HAP-1 (cell line): ENCODE measurements at places on chromosomes 3 and 15.

GRCh38 chr15:84657748-84658079 is 285 bp downstream of the NMB start:
- DNase-seq: no peak

DNA sequence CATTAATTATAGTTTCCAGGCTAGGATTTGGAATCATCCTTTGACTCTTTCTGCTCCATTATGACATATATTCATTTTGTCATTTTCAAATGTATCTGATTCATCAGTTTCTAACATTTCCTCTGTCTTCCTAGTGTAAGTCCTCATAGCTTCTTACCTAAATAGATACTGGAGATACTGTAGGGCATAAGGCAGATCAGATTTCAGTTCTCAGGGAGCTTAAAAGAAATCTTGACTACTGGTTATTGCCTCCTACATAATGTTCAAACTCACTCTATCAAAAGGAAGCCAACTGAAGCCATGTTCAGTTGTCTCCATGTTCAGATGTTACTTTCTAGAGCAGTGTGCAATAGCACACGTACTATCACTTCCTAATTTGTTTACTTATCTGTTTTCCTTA is 29.6 kb upstream of the CTDSPL2 start:
- DNase-seq: no peak

DNA sequence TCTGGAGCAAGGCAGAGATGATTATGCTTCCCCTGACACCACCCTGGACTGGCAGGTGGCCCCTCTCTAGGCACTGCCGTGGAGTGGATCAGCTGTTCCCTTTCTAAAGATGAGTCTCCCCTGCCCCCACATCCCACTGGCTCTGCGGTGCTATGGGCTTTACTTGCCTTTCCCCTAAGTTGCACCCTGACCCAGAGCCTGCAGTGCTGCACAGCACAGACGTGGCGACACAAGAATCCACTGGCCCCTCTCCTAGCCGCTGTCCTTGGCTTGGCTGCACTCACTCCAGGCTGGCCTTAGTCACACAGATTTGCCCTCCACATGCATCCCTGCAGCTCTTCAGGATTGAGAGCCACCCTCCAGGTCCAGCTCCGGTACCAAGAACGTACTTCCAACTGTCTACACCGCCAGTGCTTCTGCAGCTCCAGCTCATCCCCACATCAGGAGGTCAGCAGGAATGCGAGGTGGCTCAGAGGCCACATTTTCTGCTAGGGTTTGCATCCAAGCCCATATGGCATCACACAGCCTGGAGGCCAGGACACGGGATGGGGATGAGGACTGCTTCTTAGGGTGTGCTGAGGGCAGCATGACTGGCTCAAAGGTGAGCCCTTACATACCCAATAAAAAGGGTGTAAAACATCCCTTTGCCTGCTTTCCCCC is 82.4 kb upstream of the RASGRF1 start:
- no peak for DNase-seq

- peak; percentile 45 for DNase-seq
Measured at GRCh38 chr3:87727783-87728182, 331.0 kb downstream of the CGGBP1 start.

DNA sequence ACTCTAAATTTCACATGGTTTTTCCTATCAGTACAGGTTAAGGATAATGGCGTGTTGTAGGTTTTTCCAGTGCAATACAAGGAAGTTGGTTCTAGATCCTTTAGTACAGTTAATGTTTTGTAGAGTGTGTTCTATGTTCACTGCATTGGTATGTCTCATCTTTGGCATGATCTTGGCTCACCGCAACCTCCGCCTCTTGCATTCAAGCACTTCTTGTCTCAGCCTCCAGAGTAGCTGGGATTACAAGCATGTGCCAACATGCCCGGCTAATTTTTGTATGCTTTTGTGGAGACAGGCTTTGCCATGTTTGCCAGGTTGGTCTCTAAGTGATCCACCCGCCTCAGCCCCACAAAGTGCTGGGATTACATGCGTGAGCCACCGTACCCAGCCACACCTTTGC is 30.4 kb downstream of the SNRPN start:
- no peak for DNase-seq

- DNase-seq: no peak
Measured at GRCh38 chr3:72137865-72138861, 353.2 kb upstream of the PROK2 start.

DNA sequence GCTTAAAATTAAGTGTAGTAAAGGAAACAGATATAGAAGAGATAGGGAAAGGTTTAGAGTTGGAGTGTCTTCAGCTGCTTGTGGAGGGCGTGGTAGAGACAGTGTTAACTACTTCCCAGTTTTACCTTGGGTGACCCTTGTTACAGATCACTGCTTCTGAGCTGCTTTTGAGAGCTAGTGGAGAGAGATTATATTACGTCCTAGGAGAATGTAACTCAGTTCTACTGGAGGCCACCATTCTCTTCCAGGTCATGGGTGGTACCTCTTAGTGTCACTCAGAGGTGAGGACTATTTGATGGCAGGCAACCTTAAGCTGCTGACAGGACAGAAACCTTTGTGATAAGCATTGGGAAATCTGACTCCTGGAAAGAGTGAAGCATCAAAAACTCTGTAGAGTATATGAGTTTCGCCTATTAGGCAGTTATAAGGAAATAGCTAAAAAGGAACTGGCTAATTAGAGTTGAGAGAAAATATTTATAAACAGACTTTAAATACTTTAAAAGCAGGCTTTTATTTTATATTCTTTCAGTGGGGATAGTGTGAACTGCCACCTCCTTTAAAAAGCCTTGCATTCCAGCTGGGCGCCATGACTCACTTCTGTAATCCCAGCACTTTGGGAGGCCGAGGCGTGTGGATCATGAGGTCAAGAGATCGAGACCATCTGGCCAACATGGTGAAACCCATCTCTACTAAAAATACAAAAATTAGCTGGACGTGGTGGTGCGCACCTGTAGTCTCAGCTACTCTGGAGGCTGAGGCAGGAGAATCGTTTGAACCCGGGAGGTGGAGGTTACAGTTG is 106.5 kb downstream of the ZNF609 start:
- peak; percentile 58 for DNase-seq

DNA sequence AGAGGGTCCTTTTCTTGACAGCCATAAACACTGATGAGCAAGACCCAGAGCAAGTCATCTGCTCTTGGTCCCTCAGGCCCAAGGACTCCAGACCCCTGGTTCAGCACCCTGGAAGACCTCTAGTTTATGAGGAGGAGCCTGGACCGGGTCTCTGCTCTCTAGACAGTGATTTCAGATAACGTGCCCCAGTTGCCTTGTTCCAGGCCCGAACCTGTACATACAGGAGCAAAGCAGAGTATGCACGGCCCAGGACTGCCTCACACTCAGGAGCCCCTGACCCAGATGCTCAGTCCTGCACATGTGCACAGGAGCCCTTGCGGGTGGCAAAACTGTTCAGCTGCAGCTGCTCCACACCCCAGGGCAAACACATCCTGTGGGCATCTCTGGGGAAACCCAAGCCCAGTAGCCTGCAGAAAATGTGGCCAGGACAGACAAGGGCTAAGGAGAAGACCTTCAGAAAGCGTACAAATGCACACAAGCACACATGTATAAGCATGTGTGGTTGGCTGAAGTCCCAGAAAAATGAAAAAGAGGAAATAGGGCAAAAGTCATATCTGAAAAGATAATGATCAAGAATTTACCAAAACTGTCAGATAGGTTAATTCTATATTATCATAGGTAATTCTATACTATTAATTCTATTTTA is 59.9 kb upstream of the CORO2B start:
- DNase-seq: no peak

GRCh38 chr3:13115991-13116390 is 42.8 kb upstream of the IQSEC1 start:
- no peak for DNase-seq

- no peak for DNase-seq
Measured at GRCh38 chr3:50242851-50243542, 7.0 kb downstream of the GNAI2 start.

- no peak for DNase-seq
Measured at GRCh38 chr3:11523572-11524101, 120.1 kb downstream of the VGLL4 start.

DNA sequence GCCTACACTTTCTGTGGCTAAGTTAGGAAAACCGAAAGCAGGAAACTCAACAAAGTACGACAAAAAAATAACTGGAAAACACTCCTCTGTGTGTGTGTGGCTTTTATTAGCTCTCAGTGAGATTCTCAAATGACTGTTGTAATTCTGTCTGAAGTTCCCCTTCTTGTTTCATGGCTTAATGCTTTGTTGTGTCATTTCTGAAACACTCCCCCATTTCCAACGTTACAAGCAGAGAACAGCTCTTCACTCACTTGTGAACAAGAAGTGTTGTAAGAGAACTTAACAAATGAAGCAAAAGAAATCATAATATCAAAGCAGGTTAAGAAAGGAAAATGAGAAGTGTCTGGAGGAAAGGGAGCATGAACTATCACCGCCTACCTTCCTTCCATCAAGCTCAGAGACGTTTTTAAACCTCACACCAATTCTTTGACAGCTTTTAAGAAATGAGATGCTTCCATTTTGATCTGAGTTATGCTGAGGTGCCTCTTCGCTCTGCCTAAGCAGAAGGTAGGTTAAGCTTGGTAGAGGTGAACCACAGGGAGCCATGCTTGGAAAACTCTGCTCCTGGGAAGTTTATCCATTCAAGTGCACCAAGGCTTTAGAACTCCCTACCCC is 12.4 kb upstream of the SEC62 start:
- DNase-seq: no peak

GRCh38 chr3:152269056-152269830 is 514 bp downstream of the MBNL1 start:
- DNase-seq: peak; percentile 75

DNA sequence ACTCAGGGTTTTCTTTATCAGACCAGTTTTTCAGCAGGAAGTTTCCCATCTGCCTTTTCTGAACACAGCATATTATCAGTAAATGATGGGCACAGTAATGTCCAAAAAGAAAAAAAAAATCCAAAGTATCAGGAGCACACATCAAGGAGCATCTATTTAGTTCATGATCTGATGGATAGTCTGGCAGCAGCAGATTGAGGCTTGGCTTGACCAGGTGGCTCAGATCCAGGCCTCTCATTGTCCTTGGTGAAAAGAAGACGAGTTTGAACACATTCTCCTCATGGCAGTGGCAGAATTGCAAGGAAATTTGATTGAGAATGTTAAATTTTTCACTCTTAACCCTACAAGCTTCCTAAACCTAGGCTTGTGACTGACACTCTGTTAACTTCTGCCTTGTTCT is 192.9 kb downstream of the OXSM start:
- no peak for DNase-seq

GRCh38 chr15:96107916-96108315 is 222.6 kb upstream of the NR2F2 start:
- DNase-seq: no peak

- DNase-seq: no peak
Measured at GRCh38 chr3:14472471-14473351, 67.4 kb downstream of the GRIP2 start.

- DNase-seq: no peak
Measured at GRCh38 chr3:64667138-64667537, 20.7 kb downstream of the ADAMTS9 start.

DNA sequence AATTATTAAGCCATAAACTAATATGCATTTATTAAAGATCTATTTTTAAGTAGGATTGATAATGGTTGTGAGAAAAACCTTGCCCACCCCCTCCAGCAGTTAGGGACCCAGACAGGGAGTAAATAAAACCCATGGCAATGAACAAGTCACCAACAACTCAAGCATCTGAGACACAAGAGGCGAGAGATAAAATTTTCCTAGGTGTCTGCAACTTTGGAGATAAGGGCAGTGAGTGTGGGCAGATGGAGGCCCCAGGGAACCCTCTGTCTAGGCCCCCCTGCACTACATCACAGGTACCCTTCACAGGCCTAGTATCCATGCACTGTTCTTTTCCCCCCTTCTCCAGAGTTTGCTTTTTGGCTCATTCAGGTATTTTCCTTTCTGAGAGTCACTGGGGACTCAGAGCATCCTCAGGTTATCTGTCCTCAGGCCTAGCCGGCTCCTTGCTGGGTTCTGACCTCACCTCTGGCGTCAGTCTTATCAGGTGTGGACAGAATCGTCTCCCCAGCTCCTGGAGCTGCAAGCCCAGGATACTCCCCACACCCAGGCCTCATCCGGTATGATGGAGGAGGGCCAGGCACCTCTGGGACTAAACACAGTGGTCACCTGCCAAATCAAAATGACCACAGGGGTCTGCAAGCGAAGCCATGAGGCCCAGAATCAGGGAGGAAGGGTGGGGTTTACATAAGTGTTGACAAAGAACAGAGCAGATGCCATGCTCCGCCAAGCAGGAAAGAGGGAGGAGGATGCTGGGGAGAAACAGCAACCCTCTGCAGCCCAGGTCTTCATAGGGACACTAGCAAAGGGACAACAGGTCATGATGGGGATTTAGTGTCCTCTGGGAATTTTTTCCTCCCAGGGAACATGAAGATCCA is 50.4 kb downstream of the CCNL1 start:
- no peak for DNase-seq

GRCh38 chr3:120559242-120560061 is 36.7 kb upstream of the NDUFB4 start:
- no peak for DNase-seq

DNA sequence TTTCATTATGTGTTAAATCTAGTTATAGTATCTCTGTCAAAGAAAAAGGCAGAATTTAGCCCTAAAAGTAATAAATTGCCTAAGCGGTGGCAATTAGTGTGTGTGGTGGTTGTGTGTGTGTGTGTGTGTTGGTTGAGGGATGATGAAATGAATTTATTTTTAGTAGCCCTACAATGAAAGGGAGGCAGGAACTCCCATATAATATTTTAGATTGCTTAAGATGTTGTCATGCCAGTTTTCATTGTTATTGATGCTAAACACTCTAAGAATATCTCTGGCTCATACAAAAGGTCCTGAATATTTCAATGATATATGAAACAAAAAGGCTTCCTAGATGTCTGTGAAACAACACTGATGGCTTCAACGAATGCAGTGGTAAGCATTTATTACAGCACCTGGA is 140.6 kb upstream of the TBC1D5 start:
- DNase-seq: no peak

GRCh38 chr15:58037723-58038301 is 27.7 kb downstream of the ALDH1A2 start:
- no peak for DNase-seq

GRCh38 chr3:37970802-37971201 is 19.8 kb upstream of the VILL start:
- no peak for DNase-seq

DNA sequence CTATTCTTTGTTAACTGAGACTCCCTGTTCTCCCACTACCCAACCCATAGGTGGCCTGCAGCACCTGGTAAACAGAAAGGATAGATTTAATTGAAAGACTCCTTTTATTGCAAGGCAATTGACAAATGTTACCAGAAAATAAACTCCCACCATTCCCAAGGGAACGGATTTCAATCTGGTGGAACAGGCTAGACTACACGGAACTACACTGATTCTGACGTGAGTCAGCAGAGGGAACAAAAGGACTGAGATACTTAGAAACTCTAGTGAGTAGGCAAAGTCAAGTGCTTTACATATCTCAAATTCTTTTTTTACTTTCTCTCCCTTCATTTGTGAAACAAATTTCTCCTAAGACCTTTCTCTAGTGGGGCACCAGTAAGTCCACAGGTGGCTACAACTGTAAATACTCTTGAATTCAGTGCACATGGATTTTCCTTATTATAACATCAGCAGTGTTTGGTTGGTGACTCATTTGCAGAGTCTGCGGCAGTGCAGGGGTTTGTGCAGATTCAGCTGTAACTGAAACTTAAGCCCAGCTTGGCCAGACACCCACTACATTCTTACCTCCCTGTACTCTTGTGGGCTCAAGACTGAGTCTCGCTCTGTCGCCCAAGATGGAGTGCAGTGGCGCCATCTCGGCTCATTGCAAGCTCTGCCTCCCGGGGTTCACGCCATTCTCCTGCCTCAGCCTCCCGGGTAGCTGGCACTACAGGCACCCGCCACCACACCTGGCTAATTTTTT is 34.3 kb upstream of the PLSCR2 start:
- DNase-seq: no peak

GRCh38 chr3:15384510-15385237 is 42.7 kb downstream of the METTL6 start:
- no peak for DNase-seq
